ENCODE measurements at places on chromosomes 7 and 10.

DNA sequence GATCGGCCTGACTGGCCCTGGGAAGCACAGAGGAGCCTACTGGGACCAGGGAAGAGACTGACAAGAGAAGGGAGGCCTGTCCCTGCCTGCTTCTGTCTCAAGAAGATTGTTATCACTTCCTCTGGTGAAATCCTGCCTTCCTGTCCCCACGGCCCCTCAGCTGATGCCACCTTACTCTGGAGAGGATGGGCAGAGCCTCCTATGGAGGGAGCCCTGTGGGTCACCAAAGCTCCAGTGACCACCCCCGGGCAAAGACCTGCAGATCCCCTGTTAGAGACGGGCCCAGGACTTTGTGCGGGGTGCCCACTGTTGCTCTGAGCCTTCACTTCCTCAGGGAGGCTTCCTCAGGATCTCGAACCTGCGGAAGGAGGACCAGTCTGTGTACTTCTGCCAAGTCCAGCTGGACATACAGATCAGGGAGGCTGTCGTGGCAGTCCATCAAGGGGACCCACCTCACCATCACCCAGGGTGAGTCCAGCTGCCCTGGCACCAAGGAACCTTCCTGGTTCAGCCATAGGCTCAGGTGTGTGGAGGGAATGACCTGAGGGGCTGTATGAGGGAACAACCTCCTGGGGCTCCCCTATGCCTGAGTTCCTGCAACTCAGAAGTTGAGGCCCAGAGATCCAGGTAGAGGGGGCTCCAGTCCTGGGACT is 1.4 kb upstream of the PILRB start:
- DNase-seq, result no peak

DNA sequence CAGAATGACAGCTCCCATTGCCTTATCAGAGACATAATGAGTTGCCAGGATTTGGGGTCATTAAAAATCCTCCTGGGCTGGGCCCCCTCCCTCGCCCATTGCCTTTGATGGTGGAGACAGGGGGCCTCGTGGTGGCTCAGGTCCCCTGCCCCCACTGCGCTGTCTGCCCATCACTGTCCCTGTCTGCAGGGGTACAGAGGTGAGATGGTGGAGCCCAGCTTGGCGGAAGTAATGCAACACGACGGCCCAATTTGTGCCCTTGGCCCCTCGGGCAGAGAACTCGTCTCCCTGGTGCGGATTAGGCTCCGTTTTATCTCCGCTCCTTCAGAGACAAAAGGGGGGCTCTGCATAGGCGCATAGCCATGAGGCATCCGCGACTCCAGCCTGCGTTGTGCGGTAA is 152.4 kb upstream of the UNC5B start:
- no peak for DNase-seq

DNA sequence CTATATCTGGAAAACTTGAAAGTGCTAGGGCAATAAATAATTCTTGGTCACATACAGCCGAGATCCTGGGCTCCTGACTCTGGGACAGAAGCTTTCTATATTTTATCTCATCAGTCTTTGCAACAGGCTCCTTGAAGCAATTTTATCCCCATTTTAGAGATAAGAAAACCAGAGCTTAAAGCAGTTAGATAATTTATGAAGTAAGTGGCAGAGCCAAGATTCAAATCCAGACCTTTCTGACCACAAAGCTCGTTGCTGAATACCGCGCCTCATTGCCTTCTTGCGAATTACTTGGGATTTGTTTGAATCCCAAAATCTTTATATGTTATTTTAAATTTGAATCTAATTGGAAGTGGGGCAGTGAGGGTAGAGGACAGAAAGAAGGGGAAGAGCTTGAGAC is 106.0 kb downstream of the TCF7L2 start:
- no peak for DNase-seq

DNA sequence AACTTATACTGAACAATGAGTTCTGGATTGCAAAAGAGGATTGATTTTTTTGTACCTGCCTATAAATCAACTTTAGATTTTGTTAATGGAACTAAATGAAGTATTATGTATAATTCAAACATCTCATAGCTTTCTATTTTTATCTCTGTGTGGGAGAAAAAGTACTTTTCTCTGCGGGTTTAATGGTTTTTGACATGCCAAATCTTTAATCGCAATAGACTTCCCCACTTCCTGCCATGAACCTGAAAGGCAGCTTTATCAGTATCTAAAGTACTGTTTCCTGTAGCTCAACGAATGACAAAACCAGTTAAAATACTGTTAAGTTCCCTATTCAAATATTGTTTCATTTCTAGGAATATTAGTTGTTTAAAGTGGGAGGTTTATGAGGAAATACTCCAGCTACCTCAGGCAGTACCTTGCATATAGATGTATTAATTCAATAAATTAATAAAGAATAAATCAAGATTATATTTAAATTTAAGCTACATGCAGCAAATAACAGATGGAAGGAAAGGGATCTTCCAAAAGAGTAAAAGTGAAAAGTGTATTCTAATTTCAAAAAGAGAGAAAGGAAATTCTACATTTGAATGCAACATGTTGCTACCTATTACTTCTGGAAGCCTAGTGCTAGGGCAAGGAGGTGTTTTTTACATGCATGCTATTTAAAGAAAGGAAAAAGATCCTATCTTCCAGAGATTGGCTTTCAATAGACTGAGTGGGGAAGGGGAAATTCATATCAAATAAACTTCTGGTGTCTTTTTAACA is 75.9 kb downstream of the SVOPL start:
- DNase-seq, result no peak

GRCh38 chr7:150973571-150974451 is 4.3 kb downstream of the KCNH2 start:
- DNase-seq, result no peak

- DNase-seq, result no peak
Measured at GRCh38 chr7:19090526-19090925, 26.9 kb downstream of the TWIST1 start.

GRCh38 chr7:131219312-131220041 is 108.2 kb upstream of the MKLN1 start:
- DNase-seq, result no peak

DNA sequence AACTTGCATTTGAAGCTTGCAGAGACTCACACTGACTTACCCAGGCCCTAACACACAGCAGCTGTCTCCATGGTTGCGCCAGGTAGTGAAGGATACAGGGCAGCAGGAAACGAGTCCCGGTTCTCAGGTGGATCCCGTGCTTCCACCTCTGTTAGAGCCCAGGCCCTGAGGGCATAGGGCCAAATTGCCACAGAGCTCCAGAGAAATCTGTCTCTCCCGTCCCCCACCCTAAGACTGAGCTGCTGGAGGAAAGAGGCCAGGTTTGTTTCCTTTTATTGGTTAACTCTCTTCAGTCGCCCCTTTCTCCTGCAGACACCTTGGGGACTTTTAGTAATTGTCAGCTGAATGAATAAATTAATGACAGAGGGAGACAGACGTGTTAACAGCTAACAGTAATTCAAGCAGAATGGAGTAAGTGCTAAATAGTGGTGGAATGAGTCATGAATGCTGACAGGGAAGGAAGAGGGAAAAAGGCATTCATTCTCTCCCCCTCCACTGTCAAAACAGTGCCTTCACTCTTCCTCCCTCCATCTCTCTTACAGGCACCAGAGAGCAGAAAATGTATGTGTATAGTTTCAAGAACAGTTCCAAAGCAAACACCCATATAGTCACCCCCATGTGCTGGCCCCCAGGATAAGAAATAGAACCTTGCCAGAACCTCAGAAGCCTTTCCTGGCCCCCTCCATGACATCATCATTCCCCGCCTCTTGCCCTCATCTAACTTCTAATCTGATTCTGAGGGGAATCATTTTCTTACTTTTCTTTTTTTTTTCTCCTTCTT is 16.8 kb upstream of the DLG5 start:
- no peak for DNase-seq

GRCh38 chr7:92698237-92698841 is 108.1 kb upstream of the FAM133B start:
- DNase-seq, result no peak

- no peak for DNase-seq
Measured at GRCh38 chr7:129793506-129794310, 159.1 kb downstream of the UBE2H start.

DNA sequence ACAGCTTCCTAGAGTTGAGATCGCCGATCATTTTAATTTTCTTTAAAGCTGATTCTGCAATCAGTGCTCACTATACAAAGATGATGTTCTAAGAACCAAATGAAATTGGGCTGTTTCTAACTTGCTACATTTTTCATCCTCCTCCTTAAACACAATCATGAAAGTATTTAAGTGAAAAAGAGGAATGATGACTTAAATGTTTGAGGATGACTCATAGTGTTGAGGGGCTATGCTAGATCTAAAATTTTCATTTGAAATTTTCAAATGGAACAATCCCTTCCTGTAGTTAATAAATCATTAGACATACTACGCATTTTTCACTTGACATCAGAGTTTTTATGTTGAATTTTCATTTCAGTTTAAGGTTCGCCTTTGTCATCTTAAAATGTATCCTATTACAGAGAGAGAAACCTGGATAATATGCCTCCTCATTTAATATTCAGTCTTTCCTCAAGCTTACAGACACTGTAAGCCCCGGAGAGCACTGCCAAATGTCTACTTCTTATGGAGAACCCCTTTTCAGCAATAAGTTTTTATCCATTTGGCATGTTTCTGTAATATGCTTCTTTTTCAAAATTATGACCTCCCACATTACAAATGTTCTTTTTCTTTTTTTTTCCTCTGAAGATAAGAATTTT is 499.6 kb downstream of the MAGI2 start:
- DNase-seq, result no peak

DNA sequence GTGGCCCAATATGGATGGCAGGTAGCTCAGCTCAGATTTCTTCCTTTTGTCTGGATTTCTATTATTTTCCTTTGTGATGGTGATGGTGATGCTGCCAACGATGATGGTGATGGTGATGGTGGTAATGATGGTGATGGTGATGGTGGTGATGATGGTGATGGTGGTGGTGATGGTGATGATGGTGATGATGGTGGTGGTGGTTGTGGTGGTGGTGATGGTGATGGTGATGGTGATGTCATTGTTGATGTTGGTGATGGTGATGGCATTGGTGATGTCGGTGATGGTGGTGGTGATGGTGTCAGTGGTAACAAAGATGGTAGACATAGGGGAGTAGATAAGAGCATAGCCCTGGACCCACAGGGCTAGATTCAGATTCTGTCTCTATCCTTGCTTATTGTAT is 25.4 kb downstream of the TTYH3 start:
- no peak for DNase-seq
